Activated CD4-positive, alpha-beta T cell treated with anti-CD3 and anti-CD28 coated beads, Interleukin-2, amount 10 ng/mL, durations not matched to agents 7 days and 5 days (primary cell): ENCODE measurements at places on chromosomes 4 and X. TPM values are rescaled to one million over a fixed set of nuclear protein-coding genes. Genes with fewer than 3 reads are reported as not detected.

DNA sequence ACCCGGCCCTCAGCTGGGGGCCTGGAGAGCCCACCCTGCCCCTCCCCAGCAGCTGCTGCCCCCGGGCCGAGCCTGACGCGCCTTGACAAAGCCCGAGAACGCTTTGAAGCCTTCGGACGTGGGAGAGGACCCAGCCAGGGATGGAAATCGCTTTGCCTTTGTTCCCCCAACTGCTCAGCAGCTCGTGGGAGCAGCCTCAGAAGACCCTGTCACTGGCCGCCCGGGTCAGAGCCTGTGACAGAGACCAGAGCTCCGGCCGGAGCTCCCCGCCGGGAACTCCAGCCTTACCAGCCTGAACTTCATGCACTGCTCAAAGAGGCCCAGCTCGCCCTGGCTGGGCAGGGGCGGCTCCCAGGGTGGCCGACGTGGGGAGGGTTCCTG, 2.6 kb upstream of the SLC6A8 start:
- H3K4me1 ChIP-seq: no peaks in the 10 kb centered on the region
- H3K4me3 ChIP-seq: no peak overlapping the region
- H3K36me3 ChIP-seq: no peaks in the 10 kb centered on the region
- H3K27ac ChIP-seq: no peak overlapping the region
- DNase-seq: no peak

DNA sequence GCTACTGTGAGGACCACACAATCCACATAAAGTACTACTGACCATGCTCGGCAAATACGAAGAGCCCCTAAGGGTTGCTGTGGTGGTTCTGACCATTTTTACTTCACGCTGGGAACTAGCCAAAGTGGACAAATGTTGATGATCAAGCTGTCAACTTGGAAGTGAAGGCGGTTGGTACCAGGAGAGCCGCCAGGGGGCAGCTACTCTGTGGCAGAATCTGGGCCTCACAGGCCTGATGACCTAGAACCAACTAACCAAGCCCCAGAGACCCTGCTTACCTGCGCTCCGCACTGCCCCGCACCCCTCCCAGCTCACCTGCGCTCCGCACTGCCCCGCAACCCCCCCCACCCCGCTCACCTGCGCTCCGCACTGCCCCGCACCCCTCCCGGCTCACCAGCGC, 5.6 kb downstream of the GAK start:
- no peak overlapping the region for H3K27ac ChIP-seq
- H3K4me1 ChIP-seq: peaks cover 65% of the 10 kb centered on the region
- H3K36me3 ChIP-seq: peaks cover 17% of the 10 kb centered on the region
- H3K4me3 ChIP-seq: no peak overlapping the region
- DNase-seq: no peak

GRCh38 chr4:85748654-85749053, 273.7 kb downstream of the ARHGAP24 start:
- DNase-seq: no peak
- H3K27ac ChIP-seq: no peak overlapping the region
- H3K4me1 ChIP-seq: no peaks in the 10 kb centered on the region
- H3K36me3 ChIP-seq: no peaks in the 10 kb centered on the region

GRCh38 chr4:110621328-110621812, 1.5 kb downstream of the PITX2 start:
- no peak overlapping the region for H3K27ac ChIP-seq
- no peak for DNase-seq
- peaks cover 96% of the 10 kb centered on the region for H3K27me3 ChIP-seq
- peak overlapping the region; percentile 36 for H3K4me3 ChIP-seq

DNA sequence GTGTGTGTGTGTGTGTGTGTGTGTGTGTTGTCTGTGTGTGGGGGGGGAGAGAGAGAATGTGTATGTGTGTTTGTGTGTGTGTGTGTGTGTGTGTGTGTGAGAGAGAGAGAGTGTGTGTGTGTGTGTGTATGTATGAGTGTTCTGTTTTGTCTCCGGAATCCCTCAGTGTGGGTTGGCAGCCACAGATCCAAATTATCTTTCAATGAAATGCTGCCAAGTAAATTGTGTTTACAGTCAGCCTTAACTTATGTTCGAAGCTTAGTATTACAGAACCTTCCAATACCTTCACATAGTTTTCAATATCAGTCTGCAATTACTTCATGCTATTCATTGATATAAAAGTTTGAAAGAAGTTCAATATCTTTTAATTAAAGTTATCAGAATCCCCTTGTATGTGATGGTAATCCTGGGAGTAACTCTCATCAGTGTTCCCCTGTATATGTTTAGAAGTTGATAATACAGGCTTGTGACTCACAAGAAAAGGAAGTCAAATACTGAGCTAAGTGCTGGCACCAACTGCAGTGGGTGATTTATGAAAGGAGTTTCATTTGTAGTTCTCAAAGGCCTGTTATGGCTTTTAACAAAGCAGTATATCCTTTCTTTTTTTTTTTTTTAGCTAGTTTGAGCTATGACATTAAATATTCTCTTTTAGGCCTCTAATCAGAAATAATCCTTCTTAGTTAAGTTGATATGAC, 51.6 kb upstream of the HTR2C start:
- no peaks in the 10 kb centered on the region for H3K27me3 ChIP-seq
- no peak overlapping the region for H3K27ac ChIP-seq
- no peak overlapping the region for H3K4me3 ChIP-seq
- DNase-seq: no peak

Gene RS1
- not detected for total RNA-seq
